ENCODE measurements at places on chromosomes 1 and 21. TPM values are rescaled to one million over a fixed set of nuclear protein-coding genes. Genes with fewer than 3 reads are reported as not detected.

DNA sequence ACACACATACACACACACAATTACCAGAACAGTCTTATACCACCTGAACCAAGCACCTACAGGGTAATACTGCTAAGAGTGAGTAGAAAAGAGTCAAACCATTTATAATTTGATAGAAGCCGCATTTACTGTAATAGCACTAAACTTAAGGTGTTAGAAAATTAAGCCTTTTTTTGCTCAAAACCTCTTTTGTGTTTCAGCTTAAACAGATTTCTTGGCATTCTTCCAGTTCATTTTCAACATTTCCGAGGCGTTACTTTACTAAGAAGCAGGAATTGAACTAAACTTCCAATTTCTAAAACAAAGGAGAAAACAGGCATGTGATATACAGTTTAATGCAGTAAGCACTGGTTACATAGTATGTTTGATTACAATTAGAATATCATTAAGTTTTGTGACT is 387.2 kb downstream of the NCAM2 start:
- H3K27me3 ChIP-seq: no peaks in the 10 kb centered on the region
- H3K27ac ChIP-seq: no peak overlapping the region
- H3K4me1 ChIP-seq: no peaks in the 10 kb centered on the region
- no peaks in the 10 kb centered on the region for H3K36me3 ChIP-seq
- H3K4me3 ChIP-seq: no peak overlapping the region
- DNase-seq: no peak

DNA sequence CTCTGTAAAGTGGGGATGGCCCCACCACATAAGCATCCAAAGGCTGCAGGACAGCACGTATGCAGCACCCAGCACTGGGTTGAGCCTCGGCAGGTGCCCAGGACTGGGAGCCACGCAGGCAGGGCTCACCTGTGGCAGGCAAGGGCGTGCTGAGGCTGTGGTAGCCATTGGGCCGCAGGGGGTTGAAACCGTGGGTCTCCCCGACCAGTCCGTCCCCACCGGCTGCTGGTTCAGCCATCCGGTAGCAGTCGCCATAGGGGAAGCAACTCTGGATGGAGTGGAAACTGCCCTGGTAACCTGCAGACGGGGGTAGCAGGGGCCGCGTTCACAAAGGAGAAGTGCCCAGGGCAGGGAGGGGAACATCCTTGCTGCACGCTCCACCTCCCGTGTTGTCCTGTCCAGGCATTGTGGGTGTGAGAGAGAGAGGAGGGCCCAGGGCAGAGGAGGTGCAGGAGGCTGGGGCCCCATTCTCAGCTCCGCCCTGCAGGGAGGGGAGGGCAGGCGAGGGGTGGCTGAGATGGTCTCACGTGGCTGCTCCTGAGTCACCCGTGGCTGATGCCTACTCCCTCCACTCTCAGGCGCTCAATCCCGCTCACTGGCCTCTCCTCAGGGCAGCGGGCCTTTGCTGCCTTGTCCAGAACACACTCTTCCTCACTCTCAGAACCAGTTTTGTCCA is 49.9 kb downstream of the DMRTB1 start:
- DNase-seq: no peak
- no peak overlapping the region for H3K4me3 ChIP-seq
- H3K27me3 ChIP-seq: peaks cover 43% of the 10 kb centered on the region
- H3K4me1 ChIP-seq: peaks cover 4% of the 10 kb centered on the region
- H3K27ac ChIP-seq: no peak overlapping the region
- H3K36me3 ChIP-seq: no peaks in the 10 kb centered on the region

DNA sequence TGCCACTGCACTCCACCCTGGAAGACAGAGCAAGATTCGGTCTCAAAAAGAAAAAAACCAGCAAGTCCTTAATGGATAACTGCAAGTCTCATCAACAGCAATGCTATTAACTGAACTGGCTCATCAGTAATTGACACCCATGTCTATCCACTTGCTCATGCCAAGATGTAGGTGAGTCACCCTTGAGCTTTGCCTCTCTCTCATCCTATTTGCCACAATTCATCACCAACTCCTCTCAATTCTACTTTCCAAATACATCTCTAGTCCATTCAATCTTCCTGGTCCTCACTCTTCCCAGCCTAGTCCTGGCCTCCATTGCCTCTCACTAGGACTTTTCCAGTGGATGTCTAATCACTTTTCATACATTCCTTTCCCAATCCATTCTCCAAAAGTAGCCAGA is 103.7 kb upstream of the PRMT6 start:
- H3K27me3 ChIP-seq: no peaks in the 10 kb centered on the region
- H3K4me3 ChIP-seq: no peak overlapping the region

DNA sequence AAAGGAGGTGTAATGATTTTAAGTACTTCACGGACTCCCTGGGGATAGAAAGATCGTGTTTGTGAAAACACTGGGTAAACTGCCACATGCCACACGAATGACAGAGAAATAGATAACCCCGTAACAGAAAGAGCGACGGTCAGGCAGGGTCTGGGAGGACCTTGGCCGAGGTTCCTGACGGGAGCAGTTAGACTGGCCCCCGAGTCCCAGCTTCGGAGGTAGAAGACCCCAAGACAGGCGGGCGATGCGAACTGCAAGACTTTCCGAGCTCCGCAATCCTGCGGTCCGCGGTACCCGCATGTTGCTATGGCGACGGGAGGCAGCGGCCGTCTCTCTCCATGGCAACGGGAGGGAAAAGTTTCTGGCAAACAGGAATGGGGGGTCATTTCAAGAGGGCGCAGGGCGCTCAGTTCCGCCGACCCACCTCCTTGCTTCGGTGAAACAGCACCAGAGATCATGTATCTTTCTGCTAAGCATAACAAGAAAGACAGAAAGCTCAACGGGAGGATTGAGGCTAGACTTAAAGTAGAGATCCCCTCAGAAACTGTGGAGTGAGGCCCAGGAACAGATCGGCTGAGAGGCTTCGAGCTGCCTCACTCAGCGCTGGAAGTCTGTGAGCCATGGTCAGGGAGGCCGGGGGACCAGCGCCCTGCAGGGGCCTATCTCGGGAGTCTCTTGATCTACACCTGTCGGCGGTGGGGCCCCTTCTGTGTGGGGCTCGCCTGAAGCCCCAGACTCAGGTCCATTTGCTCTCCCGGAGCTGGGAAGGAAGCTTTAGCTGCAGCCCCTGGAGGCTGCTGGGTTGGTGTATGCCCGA is 685 bp upstream of the SYT6 start:
- no peaks in the 10 kb centered on the region for H3K36me3 ChIP-seq
- DNase-seq: no peak
- no peak overlapping the region for H3K27ac ChIP-seq
- H3K4me3 ChIP-seq: no peak overlapping the region
- no peaks in the 10 kb centered on the region for H3K4me1 ChIP-seq
- no peaks in the 10 kb centered on the region for H3K27me3 ChIP-seq

DNA sequence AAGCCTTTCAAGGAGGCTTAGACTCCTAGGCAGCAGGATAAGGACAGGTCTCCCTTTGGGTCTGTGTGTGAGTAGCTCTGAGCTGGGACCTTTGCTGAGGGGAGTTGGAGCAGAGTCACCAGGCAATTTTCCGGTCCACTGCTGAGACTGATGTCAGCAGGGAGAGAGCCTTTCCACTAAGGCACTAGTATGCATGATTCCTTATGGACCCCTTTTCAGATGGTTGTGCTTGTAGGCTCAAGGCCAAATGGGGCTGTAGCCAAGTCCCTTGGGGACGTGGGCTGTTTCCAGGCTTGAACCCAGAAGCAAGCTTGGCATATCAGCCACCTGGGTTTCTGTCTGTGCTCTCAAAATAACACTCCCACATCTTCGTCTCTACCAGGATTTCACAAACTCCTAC is 73.0 kb downstream of the CCDC18 start:
- no peaks in the 10 kb centered on the region for H3K27me3 ChIP-seq
- DNase-seq: no peak
- no peak overlapping the region for H3K4me3 ChIP-seq

DNA sequence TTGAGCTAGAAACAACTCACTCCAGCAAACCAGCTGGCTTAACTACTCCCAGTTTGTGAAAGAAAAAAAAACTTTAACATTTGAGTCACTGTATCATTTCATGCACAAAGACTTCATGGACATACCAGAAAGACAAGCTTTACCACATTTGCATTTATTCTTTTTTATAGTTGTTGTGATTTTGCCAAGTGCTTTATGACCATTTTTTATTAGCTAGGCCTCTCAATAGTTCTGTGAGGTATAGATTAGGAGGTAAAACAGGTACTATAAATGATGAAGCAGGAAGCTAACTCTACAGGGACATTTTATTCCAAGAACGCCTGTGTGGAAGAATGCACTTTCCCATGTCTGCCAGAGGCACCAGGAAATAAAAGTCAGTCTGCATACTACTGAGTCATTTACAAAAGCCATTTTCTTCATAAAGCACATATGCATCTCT is 8.2 kb upstream of the DENND1B start:
- H3K27me3 ChIP-seq: no peaks in the 10 kb centered on the region
- no peaks in the 10 kb centered on the region for H3K4me1 ChIP-seq
- no peak for DNase-seq
- H3K27ac ChIP-seq: no peak overlapping the region

- no peaks in the 10 kb centered on the region for H3K36me3 ChIP-seq
- no peak overlapping the region for H3K27ac ChIP-seq
- H3K27me3 ChIP-seq: no peaks in the 10 kb centered on the region
- no peak for DNase-seq
- no peak overlapping the region for H3K4me3 ChIP-seq
- H3K4me1 ChIP-seq: no peaks in the 10 kb centered on the region
Observed at GRCh38 chr21:41630249-41630648, 122.3 kb upstream of the TMPRSS2 start.

DNA sequence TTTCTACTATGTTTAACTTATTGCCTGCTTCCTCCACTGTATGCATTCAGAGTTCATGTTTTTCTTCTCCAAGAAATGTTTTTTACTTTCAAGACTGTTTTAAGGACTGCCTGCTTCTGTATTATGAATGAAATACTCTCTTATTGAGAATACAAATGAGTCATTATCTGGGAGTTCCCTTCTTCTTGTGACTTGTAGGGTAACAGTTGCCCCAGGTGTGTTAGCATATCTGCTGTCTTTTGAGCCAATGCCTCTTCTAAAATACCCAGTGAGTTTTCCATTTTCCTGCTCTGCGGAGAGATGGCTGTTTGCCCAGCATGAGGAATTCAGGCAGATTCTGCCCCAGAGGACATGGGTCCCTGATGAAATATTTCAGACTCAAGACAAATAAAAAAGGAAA is 34.1 kb upstream of the ST6GALNAC5 start:
- H3K4me1 ChIP-seq: peaks cover 28% of the 10 kb centered on the region
- no peaks in the 10 kb centered on the region for H3K36me3 ChIP-seq
- no peak overlapping the region for H3K27ac ChIP-seq
- H3K27me3 ChIP-seq: no peaks in the 10 kb centered on the region
- no peak for DNase-seq
- no peak overlapping the region for H3K4me3 ChIP-seq

Gene VAMP4
- 5.3 TPM for total RNA-seq

Gene NPHS2
- total RNA-seq: not detected

Gene RGS8
- total RNA-seq: 1.6 TPM

Gene SLC16A4
- total RNA-seq: 4.7 TPM

Gene LACTBL1
- 0.20 TPM for total RNA-seq

Data from SJCRH30 (cell line).